ENCODE measurements at places on chromosomes 5 and 9. TPM values are rescaled to one million over a fixed set of nuclear protein-coding genes. Genes with fewer than 3 reads are reported as not detected.

Gene RASGEF1C
- not detected for total RNA-seq

Gene ENTREP1
- 7.9 TPM for total RNA-seq

Gene NIPSNAP3A
- 8.8 TPM for total RNA-seq

Gene PCDHB15
- total RNA-seq: 2.4 TPM

Gene POU5F2
- 1.2 TPM for total RNA-seq

Gene PCDHA7
- 0.19 TPM for total RNA-seq

Gene ODF2
- total RNA-seq: 8.0 TPM

Gene SYNPO
- 25.8 TPM for total RNA-seq

Gene ROR2
- 2.0 TPM for total RNA-seq

Gene ABLIM3
- 1.9 TPM for total RNA-seq

DNA sequence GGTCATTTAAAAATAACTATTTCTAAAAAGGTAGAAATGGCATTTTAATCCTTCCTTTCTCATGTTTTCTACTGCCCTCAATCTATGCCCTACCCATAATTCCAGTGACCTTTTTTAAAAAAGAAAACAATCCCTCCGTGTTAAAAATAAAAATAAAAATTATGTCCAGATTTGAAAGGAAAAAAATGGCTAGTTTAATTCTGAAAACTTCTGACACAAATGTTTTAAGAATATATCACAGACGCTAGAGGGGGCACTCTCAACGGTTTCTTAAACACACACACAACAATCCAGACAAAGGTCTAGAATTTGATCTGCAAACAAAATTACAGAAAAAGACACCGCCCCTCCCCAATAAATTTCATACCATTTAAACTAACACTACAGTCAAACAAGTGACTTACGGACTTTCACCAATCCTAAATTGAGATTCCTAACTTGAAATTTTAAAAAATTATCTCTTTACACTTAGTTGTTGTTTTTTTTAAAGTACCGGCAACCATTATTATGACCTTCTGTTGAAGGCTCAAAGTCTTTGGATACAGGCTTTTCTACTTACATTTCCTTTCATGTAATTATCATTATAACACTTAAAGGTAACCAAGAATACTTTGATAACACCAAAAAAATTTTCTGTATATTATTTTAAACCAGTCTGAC lies 38.2 kb downstream of the CLINT1 start:
- peaks cover 17% of the 10 kb centered on the region for H3K4me1 ChIP-seq

DNA sequence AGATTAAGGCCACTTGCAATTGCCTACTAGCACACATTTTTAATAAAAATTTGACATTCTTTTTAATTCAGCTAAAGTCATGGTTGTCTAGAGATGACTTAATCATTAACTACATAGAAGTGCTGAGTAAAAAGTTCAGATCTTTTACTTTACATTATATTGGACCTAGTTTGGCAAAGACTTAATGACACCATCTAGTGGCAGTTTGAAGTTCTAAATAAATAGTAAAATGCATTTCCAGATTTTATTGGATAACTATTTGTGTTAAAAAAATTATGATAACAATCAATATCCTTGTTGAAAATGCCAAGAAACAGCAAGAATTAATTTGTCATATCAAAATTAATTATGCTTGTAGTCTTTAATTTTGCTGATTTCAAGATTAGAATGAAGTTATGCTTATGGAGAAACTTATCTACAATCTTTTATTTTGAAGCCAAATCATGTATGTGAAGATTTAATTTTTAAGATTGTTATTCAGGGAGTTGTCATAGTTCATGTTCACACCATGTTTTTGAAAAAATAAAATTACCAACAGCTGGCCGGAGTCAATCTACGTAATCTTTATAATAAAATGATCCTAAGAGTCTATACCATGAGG lies 69.6 kb upstream of the PJA2 start:
- H3K27ac ChIP-seq: no peak overlapping the region
- no peaks in the 10 kb centered on the region for H3K36me3 ChIP-seq
- no peak for DNase-seq

- no peaks in the 10 kb centered on the region for H3K4me1 ChIP-seq
- no peaks in the 10 kb centered on the region for H3K36me3 ChIP-seq
These were observed 23.3 kb upstream of the TRMT10B start for GRCh38 chr9:37730256-37730655.

- H3K36me3 ChIP-seq: no peaks in the 10 kb centered on the region
- no peak overlapping the region for H3K27ac ChIP-seq
- no peak for DNase-seq
- H3K4me3 ChIP-seq: no peak overlapping the region
- H3K27me3 ChIP-seq: no peaks in the 10 kb centered on the region
- no peaks in the 10 kb centered on the region for H3K4me1 ChIP-seq
These were observed 386.0 kb upstream of the GRIN3A start for GRCh38 chr9:102124465-102124864.

GRCh38 chr5:117686926-117687325 lies 1112.3 kb upstream of the SEMA6A start:
- H3K27ac ChIP-seq: no peak overlapping the region
- no peak overlapping the region for H3K4me3 ChIP-seq
- H3K4me1 ChIP-seq: no peaks in the 10 kb centered on the region

GRCh38 chr5:83577036-83577636 lies 105.6 kb downstream of the VCAN start:
- H3K36me3 ChIP-seq: no peaks in the 10 kb centered on the region
- no peaks in the 10 kb centered on the region for H3K4me1 ChIP-seq
- no peak overlapping the region for H3K27ac ChIP-seq
- no peak overlapping the region for H3K4me3 ChIP-seq
- DNase-seq: no peak

GRCh38 chr9:85344901-85345300 lies 396.9 kb downstream of the AGTPBP1 start:
- no peak overlapping the region for H3K27ac ChIP-seq
- no peaks in the 10 kb centered on the region for H3K4me1 ChIP-seq
- no peaks in the 10 kb centered on the region for H3K27me3 ChIP-seq
- DNase-seq: no peak

GRCh38 chr5:126680191-126680817 lies 79.6 kb downstream of the PHAX start:
- no peaks in the 10 kb centered on the region for H3K27me3 ChIP-seq
- H3K36me3 ChIP-seq: no peaks in the 10 kb centered on the region
- H3K4me1 ChIP-seq: no peaks in the 10 kb centered on the region

GRCh38 chr9:18478501-18479361 lies 4.8 kb downstream of the ADAMTSL1 start:
- no peaks in the 10 kb centered on the region for H3K4me1 ChIP-seq
- H3K4me3 ChIP-seq: no peak overlapping the region
- H3K27ac ChIP-seq: no peak overlapping the region

DNA sequence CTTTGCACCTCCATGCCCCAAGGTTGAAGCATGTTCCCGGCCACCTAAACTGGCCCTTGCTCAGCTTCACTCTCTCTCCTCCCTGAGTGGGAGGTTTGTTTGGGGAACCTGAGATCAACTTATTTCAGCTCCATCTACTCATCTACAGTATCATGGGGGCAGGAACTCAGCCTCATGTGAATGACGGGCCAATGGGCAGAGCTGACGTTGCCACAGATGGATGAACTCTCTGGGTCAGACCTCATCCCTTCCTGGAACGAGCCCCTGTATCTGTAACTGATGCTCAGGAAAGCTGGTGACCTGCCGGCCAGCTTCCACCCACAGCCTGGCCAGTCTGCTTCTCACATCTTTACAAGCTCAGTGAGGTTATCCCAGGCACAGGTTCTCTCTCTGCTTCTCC lies 369.6 kb downstream of the IRX2 start:
- no peaks in the 10 kb centered on the region for H3K27me3 ChIP-seq
- no peak overlapping the region for H3K27ac ChIP-seq
- H3K36me3 ChIP-seq: no peaks in the 10 kb centered on the region
- no peaks in the 10 kb centered on the region for H3K4me1 ChIP-seq
- H3K4me3 ChIP-seq: no peak overlapping the region

DNA sequence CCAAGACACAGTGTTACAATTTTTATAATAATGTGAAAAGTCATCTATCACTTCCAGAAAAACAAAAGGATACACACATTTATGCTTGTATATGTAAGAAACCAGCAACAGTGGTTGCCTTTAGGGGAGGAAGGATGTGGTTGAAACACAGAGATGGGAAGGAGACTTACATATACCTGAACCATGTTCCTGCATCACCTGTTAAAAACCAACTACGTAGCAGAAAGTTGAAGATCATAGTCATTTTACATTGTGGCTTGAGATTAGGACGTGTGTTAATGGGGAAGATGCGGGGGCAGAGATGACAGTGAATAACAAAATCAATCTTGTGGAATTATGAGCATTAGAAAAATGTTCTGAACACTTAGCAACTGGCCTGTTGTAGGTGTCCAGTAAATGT lies 307.3 kb downstream of the MLLT3 start:
- H3K27ac ChIP-seq: no peak overlapping the region
- no peaks in the 10 kb centered on the region for H3K36me3 ChIP-seq
- H3K4me1 ChIP-seq: peaks cover 4% of the 10 kb centered on the region
- H3K27me3 ChIP-seq: no peaks in the 10 kb centered on the region
- DNase-seq: no peak

- no peak for DNase-seq
- no peaks in the 10 kb centered on the region for H3K4me1 ChIP-seq
- no peak overlapping the region for H3K4me3 ChIP-seq
- no peaks in the 10 kb centered on the region for H3K27me3 ChIP-seq
- no peak overlapping the region for H3K27ac ChIP-seq
- no peaks in the 10 kb centered on the region for H3K36me3 ChIP-seq
These were observed 127.6 kb upstream of the CYLC2 start for GRCh38 chr9:102867488-102867887.

DNA sequence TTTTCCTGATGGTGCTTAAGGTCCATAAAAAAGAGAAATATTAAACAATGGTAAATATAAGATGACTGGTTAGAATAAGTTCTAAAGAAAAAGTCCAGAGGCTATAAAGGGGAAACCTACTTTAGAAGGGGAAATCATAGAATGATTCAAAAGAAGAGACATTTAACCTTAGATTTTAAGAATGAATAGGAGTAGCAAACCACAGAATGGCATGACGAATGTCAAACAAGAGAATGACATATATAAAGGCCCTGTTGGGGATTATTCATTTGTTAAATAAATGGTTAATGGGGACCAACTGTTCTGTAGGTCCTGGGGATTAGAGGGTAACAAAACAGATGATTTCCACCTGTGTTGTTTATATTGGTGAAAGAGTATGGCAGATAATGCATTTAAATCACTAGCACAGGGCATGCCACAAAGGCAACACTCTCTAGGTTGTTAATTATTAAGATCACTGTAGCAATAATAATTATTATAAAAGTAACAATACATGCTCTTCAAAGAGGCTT lies 495.2 kb upstream of the GRIA1 start:
- no peak overlapping the region for H3K27ac ChIP-seq
- no peak for DNase-seq
- H3K4me3 ChIP-seq: no peak overlapping the region
- no peaks in the 10 kb centered on the region for H3K27me3 ChIP-seq
- H3K36me3 ChIP-seq: no peaks in the 10 kb centered on the region
